ENCODE measurements at places on chromosomes 6 and 20. TPM values are rescaled to one million over a fixed set of nuclear protein-coding genes. Genes with fewer than 3 reads are reported as not detected.

- H3K36me3 ChIP-seq = no peaks in the 10 kb centered on the region
- H3K27ac ChIP-seq = no peak overlapping the region
- no peak for DNase-seq
These were observed 36.6 kb upstream of the MLIP start for GRCh38 chr6:54074578-54075195.

DNA sequence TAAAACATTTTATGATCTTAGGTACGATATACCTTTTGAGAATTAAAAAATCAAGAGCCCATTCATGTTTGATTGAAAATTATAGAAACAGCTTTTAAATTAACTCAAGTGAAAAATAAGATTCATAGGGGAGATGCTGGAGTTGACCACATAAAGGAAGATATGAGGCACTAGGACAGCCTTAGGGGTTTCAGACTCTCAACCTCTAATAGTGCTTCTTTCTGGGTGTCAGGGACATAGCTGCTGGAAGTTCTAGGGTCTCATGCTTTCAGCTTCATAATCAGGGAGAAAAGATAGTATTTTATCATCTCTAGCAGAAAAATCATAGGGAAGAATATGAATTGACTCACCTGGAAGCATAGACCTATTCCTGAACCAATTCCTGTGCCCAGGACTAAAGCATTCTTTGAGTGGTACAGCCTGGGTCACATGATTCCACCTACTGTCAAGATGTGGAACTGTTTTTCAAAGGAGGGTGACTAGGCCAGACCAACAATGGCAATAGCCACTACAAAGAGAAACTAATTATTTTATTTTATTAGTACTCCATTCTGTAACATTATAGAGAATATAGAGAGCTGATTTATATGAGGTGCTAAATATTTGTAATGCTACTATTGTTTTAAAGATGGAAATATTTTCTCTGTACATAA is 27.8 kb upstream of the CENPW start:
- H3K4me1 ChIP-seq = no peaks in the 10 kb centered on the region
- no peaks in the 10 kb centered on the region for H3K36me3 ChIP-seq
- no peak overlapping the region for H3K27ac ChIP-seq
- DNase-seq = no peak
- no peaks in the 10 kb centered on the region for H3K27me3 ChIP-seq

The BCAS1 gene
- total RNA-seq = 1.0 TPM

DNA sequence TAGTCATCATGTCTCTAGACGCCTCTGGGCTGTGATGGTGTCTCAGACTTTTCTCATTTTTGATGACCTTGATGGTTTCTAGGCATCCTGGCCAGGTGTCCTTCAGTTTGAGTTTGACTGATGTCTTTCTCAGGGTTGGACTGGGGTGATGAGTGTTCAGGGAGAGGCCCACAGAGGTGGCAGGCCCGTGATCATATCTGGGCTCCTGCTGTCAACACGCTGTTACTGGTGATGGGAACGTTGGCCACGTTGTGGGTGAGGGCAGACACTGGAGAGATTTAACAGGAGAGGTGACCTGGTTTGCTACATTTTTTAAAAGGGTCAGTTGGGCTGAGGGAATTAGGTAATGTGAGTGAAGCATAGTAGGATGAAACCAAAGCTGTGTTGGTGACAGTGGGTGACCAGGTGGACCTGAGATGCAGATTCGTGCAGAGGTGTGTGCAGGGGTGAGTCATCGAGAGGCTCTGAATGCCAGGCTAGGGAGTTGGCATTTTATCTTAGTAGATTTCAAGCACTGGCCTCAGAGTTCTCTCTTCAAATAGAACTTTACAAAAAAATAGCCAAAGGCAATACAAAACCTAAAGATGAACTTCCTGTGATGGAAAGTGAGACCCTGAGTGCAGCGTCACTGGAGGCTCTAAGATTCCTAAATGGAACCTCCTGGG is 174.1 kb downstream of the CDH26 start:
- no peaks in the 10 kb centered on the region for H3K36me3 ChIP-seq
- H3K27me3 ChIP-seq = no peaks in the 10 kb centered on the region
- no peak for DNase-seq
- no peak overlapping the region for H3K27ac ChIP-seq
- no peak overlapping the region for H3K4me3 ChIP-seq

The BAG2 gene
- 4.7 TPM for total RNA-seq

DNA sequence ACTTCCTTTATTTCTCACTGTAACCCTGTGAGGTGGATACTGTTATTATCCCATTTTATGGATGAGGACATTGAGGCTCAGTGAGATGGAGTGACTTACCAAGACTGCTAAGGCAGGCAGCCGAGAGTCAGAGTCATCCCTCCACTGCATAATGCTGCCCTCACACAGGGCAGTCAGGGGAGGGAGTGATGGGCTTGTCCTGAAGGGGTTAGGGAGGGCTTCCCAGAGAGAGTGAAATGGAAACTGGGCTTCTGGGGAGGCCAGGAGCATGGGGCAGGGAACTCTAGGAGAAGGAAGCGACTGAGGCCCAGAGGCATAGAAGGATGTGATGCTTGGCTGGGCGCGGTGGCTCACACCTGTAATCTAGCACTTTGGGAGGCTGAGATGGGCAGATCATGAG is 31.1 kb downstream of the TM9SF4 start:
- no peak overlapping the region for H3K27ac ChIP-seq
- no peak for DNase-seq
- no peaks in the 10 kb centered on the region for H3K4me1 ChIP-seq
- H3K4me3 ChIP-seq = no peak overlapping the region
- peaks cover 2% of the 10 kb centered on the region for H3K36me3 ChIP-seq

The HLA-DRB1 gene
- total RNA-seq = 559 TPM

GRCh38 chr20:17809362-17810061 is 109.7 kb downstream of the BANF2 start:
- no peak overlapping the region for H3K27ac ChIP-seq
- no peak for DNase-seq
- H3K36me3 ChIP-seq = no peaks in the 10 kb centered on the region
- no peak overlapping the region for H3K4me3 ChIP-seq
- no peaks in the 10 kb centered on the region for H3K27me3 ChIP-seq

The RAMACL gene
- total RNA-seq = 3.3 TPM

- peaks cover 29% of the 10 kb centered on the region for H3K36me3 ChIP-seq
- H3K27ac ChIP-seq = no peak overlapping the region
- no peaks in the 10 kb centered on the region for H3K27me3 ChIP-seq
- H3K4me3 ChIP-seq = no peak overlapping the region
- DNase-seq = no peak
These were observed 40.6 kb downstream of the SENP6 start for GRCh38 chr6:75642311-75642710.

The SERINC3 gene
- 56.7 TPM for total RNA-seq

DNA sequence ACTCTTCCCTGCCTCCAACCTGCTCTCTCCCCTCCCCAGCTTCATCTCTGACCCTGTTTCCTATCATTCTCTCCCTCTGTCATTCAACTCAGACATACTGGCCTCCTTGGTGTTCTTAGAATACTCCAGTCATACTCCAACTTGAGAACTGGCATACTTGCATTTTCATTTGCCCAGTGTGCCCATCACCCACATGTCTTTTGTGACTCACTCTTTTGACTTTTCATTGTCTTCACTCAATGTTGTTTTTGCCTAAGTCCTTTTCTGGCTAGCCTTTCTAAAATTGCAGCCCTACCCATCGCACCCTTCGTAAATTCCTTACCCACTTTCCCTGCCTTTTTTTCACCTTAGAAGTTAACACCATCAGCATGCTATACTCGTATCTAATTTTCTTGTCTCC is 77.0 kb upstream of the CD2AP start:
- H3K27ac ChIP-seq = no peak overlapping the region
- DNase-seq = no peak
- no peak overlapping the region for H3K4me3 ChIP-seq

The PTGIS gene
- total RNA-seq = not detected

All from B cell (primary cell).